ENCODE measurements at places on chromosomes 2 and 18. TPM values are rescaled to one million over a fixed set of nuclear protein-coding genes. Genes with fewer than 3 reads are reported as not detected.

The MFSD2B gene
- total RNA-seq: not detected

The TRPM8 gene
- not detected for total RNA-seq

The TTR gene
- total RNA-seq: not detected

The ST8SIA3 gene
- total RNA-seq: not detected

The KCNG2 gene
- total RNA-seq: not detected

The GTF2A1L gene
- not detected for total RNA-seq

GRCh38 chr2:15177103-15177502 is 384.0 kb downstream of the NBAS start:
- peak; percentile 70 for DNase-seq

- DNase-seq: no peak
Measured at GRCh38 chr2:75023666-75024455, 65.4 kb downstream of the POLE4 start.

DNA sequence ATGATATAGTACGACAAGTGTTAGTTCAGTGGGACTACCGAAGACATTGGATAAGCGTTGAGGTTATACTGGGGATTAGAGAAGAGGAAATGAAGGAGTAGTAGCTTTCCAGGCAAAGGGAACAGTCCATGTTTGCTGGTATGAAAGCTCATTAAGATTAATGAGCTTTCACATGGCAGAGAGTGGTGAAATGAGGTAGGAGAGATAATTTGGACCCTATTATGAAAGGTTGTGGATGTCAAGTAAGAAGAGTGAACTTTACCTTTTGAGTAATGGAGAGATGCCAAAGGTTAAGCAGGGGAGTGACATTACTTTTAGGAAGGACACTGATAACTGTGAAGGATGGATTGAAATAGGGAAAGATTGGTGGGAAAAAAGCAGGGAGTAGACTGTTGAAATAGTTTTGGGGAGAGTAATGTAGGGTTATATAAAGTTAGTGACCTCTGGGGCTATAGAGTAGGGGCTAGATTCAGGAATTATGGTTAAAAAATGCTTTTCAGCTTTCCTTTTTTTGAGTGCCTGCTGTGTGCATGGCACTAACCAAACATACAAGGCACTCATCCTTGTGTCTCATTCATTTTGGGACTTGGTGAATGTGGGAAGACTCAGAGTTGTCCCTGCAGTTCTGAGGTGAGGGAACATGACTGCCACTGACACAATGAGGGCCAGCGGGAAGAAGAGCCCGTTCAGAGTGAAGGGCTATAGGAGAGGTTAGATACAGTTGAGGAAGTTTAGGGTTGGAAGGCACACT is 87.2 kb upstream of the STON1 start:
- DNase-seq: no peak

DNA sequence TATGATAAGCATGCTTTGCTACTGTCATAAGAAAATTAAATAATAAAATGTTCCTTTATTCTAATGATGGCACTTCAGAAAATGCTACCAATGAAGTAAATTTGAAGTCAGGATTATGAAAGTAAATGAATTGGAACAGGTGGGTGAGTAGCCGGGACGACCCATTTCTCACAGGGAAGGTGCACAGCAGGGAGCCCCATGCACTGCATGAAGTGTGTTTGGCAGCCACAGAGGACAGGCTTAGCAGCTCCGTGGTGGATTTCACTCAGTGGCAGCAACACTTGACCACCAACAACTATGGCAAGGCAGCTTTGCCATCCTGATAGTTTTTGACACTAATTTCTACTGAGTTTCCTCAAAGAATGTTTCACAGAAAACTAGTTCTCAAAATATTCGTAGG is 146.3 kb downstream of the ATL2 start:
- DNase-seq: no peak

GRCh38 chr18:77495079-77495478 is 245.4 kb downstream of the GALR1 start:
- DNase-seq: no peak

- peak; percentile 77 for DNase-seq
Measured at GRCh38 chr2:208363485-208363884, 43.1 kb upstream of the PTH2R start.

DNA sequence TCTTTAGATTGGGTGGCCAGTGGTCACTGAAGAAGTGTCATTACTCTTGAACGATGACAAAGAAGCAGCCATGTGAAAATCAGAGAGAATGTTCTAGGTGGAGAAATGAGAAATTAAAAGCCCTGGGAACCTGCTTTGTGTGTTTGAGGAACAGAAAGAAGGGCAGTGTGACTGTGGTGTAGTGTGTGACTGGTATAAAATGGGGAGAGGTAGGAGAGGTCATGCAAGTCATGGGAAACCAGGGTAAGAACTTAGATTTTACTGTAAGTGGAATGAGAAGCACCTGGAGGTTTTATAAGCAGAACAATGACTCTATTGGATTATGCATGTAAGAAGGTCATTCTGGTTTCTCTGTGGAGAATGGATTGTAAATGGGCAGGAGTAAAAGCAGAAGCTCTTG is 12.2 kb downstream of the ICOS start:
- DNase-seq: no peak

DNA sequence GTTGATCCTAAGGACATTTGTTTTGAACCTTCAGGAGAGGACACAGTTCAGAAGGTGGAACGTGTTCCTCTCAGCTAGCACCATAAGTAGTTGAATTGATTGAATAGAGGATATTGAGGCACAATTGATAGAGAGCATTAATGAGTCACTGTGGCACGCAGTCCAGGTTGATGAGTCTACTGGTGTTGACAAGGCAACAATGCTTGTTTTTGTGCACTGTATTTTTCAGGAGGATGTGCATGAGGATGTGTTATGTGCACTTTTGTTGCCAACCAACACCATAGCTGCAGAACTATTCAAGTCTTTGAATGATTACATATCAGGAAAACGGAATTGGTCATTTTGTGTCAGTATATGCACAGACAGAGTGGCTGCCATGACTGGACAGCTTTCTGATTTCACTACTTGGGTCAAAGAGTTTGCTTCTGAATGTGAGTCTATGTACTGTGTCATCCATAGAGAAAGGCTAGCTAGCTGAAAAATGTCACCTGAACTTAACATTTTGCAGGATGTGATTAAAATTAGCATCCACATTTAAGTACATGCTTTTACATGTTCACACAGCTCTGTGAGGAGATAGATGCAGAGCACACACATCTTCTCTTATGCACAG is 140.1 kb upstream of the B3GNT2 start:
- no peak for DNase-seq

DNA sequence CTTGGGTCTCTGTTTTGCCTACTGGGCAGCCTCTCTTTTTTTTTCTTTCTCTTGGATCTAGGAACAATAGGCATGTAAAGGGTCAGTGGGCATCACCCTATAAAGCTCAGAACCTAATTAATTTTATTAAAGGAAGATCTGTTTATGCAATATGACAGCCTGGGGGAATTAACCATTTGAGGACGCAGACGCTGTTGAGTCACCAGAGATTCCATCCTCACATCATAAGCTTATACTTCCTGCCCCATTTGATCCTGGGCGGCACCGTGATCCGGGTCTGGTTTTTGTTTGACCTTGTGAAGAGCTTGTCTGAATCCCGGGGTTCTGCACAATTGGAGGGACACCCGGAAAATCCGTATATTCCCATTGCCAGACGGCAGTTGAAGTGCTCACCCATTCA is 16.8 kb upstream of the BCL11A start:
- DNase-seq: no peak

- DNase-seq: no peak
Measured at GRCh38 chr2:233445152-233445830, 91.0 kb downstream of the DGKD start.

Data from PC-3 (cell line).